ENCODE measurements at places on chromosomes 7 and 10.

DNA sequence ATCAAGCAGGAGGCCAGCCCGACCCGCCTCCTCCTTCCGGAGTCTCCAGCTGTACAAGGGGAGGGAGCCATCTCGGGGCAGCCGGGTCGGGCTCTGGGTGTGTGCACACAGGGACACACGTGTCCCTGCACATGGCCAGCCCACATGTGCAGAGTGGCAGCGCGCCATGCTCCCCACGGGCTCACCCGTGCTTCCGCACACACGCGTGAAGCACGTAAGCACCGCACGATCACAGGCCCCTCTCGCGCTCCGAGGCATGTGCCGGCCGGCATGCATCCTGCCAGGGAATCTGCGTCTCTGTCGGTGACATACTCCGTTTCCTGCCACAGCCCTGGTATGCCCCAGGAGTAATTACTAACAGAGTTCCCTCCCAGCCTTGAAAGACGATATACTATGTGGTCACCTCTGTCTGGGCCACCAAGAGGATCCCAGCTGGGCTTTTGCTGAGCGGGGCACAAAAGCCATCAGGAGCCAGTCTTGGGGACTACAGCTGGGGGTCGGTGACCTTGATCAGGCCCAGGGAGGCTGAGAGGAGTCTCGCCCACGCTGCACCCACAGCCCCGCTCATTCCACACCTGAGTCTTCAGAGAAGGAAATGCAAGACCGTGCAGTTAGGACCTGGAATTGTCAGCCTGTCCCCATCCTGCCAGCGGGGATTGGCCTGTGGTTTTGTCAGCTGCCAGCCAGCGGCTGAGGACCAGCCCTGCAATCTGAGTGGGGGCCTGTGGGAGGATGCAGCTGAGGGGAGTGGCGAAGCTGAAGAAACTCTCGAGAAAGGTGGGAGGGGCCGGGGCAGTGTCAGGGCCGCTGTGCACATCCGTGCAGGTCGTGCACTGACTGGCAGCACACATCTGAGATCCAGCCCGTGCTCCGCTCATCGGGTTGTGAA, 11.0 kb upstream of the LFNG start:
- no peak for DNase-seq

DNA sequence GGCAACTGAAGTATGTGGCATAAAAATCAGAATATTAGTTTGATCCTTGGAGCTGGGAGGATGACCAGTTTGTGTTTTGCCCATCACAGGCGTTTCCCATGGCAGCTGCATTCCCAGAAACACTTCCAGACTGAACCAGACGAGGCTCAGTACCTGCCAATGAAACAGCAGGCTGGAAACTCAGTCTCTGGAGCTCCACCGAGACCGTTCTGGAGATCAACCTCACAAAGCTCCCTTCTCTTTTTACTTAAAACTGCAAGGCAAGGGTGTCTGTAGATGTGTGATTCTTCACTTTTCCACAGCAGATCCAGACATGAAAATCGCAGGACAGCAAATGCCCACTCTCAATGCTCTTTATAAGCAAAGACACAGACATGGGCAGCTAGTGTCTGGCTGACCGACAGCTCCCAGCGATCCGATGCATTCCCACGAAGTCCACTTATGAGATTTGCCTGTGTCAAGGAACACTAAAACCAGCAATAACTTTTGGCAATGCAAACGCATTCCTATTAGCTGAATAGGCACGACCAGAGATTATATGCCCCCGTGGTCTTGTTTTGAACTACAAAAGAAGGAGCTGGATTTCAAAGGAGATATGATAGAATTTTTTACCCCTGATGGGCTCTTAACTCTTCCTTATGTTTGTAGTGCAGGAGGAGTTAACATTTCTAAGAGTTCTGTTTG, 72.6 kb downstream of the ADAM12 start:
- DNase-seq = no peak

DNA sequence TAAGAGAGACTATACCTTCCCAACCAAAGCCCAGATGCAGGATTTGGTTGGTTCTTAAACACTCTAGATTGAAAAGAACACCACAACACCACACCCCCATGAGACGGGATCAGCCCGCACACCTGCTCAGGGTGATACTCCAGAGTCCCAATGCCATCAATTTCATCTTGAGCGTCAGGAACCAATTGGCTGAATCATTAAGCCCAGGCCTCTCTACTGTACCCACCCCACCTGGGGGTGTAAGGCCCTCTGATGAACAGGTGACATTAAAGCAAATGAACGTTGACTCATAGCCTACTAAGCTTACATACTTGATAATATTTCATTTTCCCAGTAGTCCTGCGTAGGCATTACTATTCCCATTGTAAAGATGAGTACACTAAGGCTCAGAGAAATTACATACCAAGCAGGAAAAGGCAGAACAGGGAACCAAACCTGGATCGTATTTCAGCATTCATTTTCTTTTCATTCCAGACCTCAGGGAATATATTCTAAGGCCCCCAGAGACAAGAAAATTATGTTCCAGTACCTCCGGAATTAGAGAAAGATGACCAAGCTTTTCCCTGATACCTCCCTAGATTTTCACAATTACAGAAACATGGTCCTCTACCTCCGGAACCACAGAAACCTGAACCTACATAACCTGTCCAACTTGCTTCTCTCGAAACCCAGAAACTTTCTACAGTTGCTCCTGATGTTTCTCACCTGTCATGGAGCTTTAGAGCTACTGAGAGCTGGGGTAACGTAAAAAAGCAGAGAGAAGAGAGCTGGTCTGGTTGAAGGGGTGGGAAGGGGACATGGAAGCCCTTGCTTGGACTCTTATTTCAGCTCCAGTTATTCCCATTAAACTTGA, 43.1 kb upstream of the KDM7A start:
- no peak for DNase-seq

- DNase-seq = no peak
These were observed 140.1 kb downstream of the DYNC2I1 start for GRCh38 chr7:158996214-158997109.

DNA sequence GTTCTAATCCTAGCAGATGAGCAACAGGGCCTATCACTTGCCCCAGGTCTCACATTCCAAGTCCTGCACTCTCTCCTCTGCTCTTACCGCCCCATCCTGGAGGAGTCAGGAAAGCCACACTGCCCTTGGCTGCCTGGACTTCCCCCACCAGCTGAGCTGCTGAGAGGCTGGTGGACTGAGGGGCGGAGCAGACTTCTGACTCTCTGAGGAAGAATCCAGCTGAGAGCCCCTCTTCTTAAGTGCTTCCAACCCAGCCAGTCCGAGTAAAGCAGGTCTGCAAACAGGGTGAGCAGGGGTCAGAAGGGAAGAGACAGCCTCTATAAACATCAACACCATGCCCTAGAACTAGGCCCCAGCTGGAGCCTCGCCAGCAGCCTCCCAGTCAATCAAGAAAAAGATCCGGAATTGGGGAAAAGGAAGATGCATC, 92.4 kb upstream of the TMEM72 start:
- no peak for DNase-seq

DNA sequence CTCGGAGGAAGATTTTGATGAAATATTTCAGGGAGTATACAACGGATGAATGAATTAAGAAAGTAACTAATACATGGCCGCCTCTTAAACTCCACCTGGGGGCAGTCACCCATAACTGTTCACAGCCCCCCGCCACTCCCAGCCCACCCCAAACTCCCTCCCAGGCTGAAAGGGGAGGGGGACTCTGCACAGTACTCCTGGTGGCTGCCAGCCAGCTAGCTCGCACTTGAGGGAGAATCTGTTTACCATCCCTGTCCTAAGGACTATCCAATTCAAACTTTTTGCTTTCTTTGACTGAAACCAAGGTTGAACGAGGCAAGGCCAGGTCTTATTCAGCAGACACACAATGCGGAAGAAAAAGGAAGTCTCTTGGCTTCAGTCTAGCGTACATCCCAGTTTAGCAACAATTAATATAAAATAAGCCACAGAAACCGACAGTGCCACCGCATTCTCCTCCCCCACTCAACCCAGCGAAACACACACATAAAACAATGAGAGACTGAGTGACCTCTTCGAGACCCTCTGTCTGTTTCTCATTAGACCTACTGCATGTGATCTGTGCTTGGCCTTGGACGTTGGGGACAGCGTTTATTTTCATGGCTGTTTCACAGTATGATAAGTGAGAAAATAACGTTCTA, 219.5 kb downstream of the GLI3 start:
- DNase-seq = no peak

DNA sequence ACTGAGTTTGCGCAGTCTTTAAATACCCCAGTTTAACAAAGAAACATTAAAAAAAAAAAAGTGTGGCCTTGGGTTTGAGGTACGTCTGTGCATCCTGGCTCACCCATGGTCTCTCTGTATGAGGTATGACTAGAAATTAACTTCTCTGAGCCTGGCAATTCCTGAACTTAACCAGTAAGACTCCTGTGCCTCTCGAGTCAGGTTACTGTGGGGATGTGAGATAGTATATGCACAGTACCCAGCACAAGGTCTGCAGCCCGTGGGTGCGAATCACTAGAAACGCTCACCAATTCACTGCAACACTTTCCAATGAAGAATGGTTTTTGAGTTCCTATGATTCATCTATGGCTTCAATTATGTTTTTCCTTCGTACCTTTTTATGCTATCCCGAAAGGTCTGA, 149.9 kb downstream of the SFMBT2 start:
- no peak for DNase-seq

DNA sequence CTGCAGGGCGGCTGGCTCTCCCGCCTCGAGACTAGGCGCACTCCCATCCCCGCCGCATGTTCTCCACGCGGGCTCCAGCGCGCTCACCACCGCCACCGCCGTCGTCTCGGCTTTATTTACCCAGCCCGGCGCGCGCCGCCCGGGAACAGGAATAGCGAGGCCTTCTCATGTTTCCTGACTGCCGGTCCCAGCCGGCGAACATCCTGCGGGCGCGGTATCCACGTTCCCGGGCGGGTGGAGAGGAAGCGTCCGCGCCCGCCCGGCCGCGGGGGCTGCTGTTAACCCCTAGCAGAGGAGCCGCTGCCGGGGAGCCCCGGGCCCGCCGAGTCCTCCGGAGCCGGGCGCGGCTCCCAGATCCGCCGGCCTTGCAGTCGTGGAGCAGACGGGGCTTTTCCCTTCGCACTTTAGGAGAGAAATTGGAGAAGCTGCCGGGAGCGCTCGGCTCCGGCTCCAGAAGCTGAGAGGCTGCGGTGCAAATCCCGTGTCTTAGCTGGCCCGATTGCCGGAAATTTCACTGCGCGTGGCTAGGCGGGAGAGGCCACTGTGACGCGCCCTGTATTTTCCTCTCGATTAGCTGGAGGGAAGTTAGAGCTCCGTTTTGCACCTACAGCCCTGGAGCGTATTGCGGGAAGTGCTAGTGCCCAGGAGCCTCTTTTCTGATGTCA, at the start of gene MKX:
TSS of gene MKX (minus strand) at position 88 of the 665 bp plus-strand sequence. CDS start 2,404 bp downstream, outside the sequence.
- no peak for DNase-seq

Measured in Caki2 (cell line).